T-helper 2 cell treated with Interferon-gamma antibody and Interleukin-4, amounts not matched to agents 100 ng/mL and 5 ng/mL, for 36 hours (primary cell): ENCODE measurements at places on chromosomes 2 and 18. TPM values are rescaled to one million over a fixed set of nuclear protein-coding genes. Genes with fewer than 3 reads are reported as not detected.

Gene AOX1
- 0.20 TPM in 1 of 2 replicates, not detected in the other for total RNA-seq

Gene CAVIN2
- not detected in 2 replicates for total RNA-seq

Gene BOLL
- not detected in 2 replicates for total RNA-seq

Gene CD8B2
- 0.11 TPM in 1 of 2 replicates, not detected in the other for total RNA-seq

Gene ADCYAP1
- not detected in 2 replicates for total RNA-seq

Gene IL1R2
- not detected in 2 replicates for total RNA-seq

Gene TGFA
- total RNA-seq, result 0.07 TPM in 1 of 2 replicates, not detected in the other

Gene MYO3B
- total RNA-seq, result 1.2 and 1.4 TPM in 2 replicates

Gene ACKR3
- total RNA-seq, result 3.9 and 4.9 TPM in 2 replicates

Gene CXCR4
- 94.2 and 97.6 TPM in 2 replicates for total RNA-seq

Gene C2orf69
- total RNA-seq, result 15.8 and 16.1 TPM in 2 replicates

Gene LYPD6
- not detected in 2 replicates for total RNA-seq

Gene CNGA3
- not detected in 2 replicates for total RNA-seq

Gene ABCG8
- total RNA-seq, result 0.09 TPM in 1 of 2 replicates, not detected in the other

Gene BMP10
- total RNA-seq, result 0.09 TPM in 1 of 2 replicates, not detected in the other

Gene TXNL4A
- total RNA-seq, result 130 and 136 TPM in 2 replicates

Gene CARF
- total RNA-seq, result 7.0 and 8.0 TPM in 2 replicates

Gene TEX51
- not detected in 2 replicates for total RNA-seq

Gene FAM117B
- total RNA-seq, result 11.0 and 11.6 TPM in 2 replicates

Gene THSD7B
- total RNA-seq, result not detected in 2 replicates
